Muscle of leg (tissue), 16 donors: ENCODE measurements at places on chromosomes 4 and X.

- peaks cover 28% of the 10 kb centered on the region for H3K27me3 ChIP-seq
- H3K27ac ChIP-seq: peak within 1 kb of the TSS; percentile 11
- no peaks in the 10 kb centered on the region for H3K4me1 ChIP-seq
- H3K4me3 ChIP-seq: peak within 1 kb of the TSS; percentile 70
- no peaks in the 10 kb centered on the region for H3K36me3 ChIP-seq
These were observed at the start of gene TBC1D8B for GRCh38 chrX:106802388-106803275. TBC1D8B (plus strand) TSS chrX:106802673; CDS start chrX:106802854, 181 bp downstream.

DNA sequence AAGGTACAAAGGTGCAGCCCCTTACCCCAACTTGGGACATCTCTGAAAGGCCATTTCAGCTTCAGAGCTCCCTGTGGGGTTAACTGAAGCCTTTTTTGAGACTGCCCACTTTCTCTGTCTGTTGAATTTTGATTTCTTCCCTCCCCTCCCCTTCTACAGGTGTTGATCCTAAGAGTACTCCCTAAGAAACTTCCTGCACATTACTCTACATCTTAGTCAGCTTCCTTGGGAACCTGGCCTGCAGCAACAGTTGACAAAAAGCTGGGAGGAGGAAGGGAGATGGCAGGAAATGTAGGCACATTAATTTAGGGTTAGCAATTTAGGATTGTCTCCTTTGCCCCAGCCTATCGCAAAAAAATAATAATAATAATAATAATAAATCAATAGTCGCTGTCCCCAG lies 1.2 kb upstream of the IDS start:
- no peak for DNase-seq
- H3K27me3 ChIP-seq: peaks cover 23% of the 10 kb centered on the region
- H3K4me3 ChIP-seq: no peak overlapping the region

DNA sequence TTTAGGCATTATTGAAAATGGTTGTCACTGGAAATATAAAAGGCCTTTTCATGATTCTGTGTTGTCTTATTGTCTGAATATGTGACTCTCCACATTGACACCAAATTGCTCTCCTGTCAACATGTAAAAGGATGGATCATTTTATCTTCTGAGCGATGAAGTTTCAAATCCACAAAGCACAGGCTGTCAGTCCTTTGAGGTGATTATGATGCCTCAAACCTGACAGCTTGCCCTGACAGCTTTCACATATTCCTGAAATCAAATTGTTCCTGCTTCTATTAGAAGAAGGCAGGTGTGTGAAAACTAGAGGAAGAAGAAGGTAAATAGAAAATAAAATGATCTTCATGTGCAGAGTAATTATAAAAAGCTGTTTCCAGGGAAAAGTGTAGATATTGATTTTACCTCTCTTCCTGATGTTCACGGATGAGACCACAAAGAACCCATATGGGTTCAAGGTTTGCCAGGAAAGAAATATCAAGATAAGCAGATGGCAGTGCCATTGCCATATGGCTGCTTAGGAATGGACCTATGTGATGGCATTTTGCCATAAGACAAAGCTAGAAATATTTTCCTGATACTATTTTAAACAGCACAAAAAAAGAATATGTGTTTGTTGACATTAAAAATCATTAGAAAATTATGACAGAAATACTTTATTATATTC lies 1006.3 kb upstream of the AGA start:
- H3K27me3 ChIP-seq: no peaks in the 10 kb centered on the region
- DNase-seq: no peak
- no peaks in the 10 kb centered on the region for H3K4me1 ChIP-seq
- no peak overlapping the region for H3K4me3 ChIP-seq
- H3K27ac ChIP-seq: no peak overlapping the region

DNA sequence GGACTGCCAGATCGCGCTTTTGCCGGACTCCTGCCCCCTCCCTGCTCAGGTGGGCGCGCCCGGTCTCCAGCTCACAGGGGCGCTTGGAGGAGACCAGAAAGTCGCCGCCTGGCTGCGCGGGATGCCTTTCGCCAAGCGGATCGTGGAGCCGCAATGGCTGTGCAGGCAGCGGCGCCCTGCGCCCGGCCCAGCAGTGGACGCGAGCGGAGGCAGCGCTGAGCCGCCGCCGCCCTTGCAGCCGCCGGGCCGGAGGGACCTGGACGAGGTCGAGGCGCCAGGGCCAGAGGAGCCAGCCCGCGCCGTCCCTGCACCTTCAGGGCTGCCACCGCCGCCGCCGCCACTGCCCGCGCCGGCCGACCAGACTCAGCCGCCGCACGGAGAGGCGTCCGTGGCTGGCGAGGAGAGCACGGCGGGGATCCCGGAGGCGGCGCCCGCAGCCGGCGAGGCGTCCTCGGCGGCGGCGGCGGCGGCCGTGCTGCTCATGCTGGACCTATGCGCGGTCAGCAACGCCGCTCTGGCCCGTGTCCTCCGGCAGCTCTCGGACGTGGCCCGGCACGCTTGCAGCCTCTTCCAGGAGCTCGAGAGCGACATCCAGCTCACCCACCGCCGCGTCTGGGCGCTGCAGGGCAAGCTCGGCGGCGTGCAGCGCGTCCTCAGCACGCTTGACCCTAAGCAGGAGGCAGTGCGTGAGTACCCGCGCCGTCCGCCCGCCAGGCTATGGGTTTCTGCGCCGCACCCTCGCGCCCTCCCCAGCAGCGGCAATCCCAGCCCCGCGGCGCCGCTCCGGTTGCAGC lies 834 bp downstream of the NHS start:
- peaks cover 56% of the 10 kb centered on the region for H3K27me3 ChIP-seq
- peaks cover 13% of the 10 kb centered on the region for H3K4me1 ChIP-seq
- DNase-seq: peak; percentile 35
- peak overlapping the region; percentile 57 for H3K4me3 ChIP-seq

- H3K36me3 ChIP-seq: no peaks in the 10 kb centered on the region
- no peak overlapping the region for H3K4me3 ChIP-seq
- peaks cover 13% of the 10 kb centered on the region for H3K27me3 ChIP-seq
- DNase-seq: no peak
- H3K4me1 ChIP-seq: peaks cover 16% of the 10 kb centered on the region
These were observed 169.9 kb downstream of the GPC3 start for GRCh38 chrX:133815496-133815895.

GRCh38 chrX:107632346-107632745 lies 4.0 kb downstream of the PRPS1 start:
- H3K27me3 ChIP-seq: peaks cover 10% of the 10 kb centered on the region
- no peaks in the 10 kb centered on the region for H3K36me3 ChIP-seq
- DNase-seq: peak; percentile 60
- no peak overlapping the region for H3K4me3 ChIP-seq
- no peak overlapping the region for H3K27ac ChIP-seq

GRCh38 chrX:69050051-69050765 lies 115.0 kb downstream of the PJA1 start:
- DNase-seq: no peak
- no peaks in the 10 kb centered on the region for H3K4me1 ChIP-seq
- no peak overlapping the region for H3K27ac ChIP-seq
- H3K4me3 ChIP-seq: no peak overlapping the region

- no peaks in the 10 kb centered on the region for H3K27me3 ChIP-seq
- no peak for DNase-seq
- no peaks in the 10 kb centered on the region for H3K4me1 ChIP-seq
- H3K27ac ChIP-seq: no peak overlapping the region
These were observed 213.8 kb upstream of the FGF13 start for GRCh38 chrX:138925330-138925729.

GRCh38 chr4:73821325-73821724 lies 15.2 kb upstream of the CXCL6 start:
- DNase-seq: no peak
- no peaks in the 10 kb centered on the region for H3K27me3 ChIP-seq
- H3K36me3 ChIP-seq: no peaks in the 10 kb centered on the region
- no peak overlapping the region for H3K4me3 ChIP-seq
- no peaks in the 10 kb centered on the region for H3K4me1 ChIP-seq
